ENCODE measurements at places on chromosomes 1 and 21. TPM values are rescaled to one million over a fixed set of nuclear protein-coding genes. Genes with fewer than 3 reads are reported as not detected.

Gene OR2AK2
- total RNA-seq = not detected

Gene DENND2D
- total RNA-seq = 0.36 TPM

Gene KRTAP10-1
- not detected for total RNA-seq

Gene SOX13
- 24.4 TPM for total RNA-seq

Gene TBX15
- total RNA-seq = under 0.01 TPM

Gene TRIM58
- 0.43 TPM for total RNA-seq

All from thoracic aorta endothelial cell (primary cell).